AML-193 (cell line): ENCODE measurements at places on chromosomes 3 and 15.

DNA sequence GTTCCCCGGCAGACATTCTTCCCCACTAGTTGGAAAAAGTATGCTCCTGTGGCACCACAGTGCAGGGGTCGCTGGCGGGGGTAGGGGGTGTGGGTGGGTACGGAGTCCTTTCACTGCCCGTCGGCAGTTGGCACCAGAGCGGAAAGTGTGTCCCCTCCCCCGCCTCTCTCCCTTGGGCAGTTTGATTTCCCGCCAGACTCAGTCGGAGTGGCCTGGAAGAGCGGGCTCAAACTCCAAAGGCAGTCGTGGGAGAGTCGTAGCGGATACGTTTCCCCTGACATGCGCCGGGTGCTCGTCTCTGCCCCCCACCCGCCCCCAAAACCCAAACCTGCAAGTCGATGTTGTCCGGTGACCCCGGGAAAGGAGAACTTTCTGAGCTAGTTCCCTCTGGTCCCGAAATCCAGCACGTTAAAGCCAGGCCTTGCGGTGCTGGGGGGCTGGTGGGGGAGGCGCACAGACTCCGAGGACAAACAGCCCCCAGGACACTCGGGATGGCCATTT is 4.4 kb upstream of the FOXB1 start:
- DNase-seq = no peak

GRCh38 chr15:101255615-101256241 is 3.9 kb upstream of the CHSY1 start:
- no peak for DNase-seq

- no peak for DNase-seq
Observed at GRCh38 chr15:94844538-94845389, 613.4 kb downstream of the MCTP2 start.

DNA sequence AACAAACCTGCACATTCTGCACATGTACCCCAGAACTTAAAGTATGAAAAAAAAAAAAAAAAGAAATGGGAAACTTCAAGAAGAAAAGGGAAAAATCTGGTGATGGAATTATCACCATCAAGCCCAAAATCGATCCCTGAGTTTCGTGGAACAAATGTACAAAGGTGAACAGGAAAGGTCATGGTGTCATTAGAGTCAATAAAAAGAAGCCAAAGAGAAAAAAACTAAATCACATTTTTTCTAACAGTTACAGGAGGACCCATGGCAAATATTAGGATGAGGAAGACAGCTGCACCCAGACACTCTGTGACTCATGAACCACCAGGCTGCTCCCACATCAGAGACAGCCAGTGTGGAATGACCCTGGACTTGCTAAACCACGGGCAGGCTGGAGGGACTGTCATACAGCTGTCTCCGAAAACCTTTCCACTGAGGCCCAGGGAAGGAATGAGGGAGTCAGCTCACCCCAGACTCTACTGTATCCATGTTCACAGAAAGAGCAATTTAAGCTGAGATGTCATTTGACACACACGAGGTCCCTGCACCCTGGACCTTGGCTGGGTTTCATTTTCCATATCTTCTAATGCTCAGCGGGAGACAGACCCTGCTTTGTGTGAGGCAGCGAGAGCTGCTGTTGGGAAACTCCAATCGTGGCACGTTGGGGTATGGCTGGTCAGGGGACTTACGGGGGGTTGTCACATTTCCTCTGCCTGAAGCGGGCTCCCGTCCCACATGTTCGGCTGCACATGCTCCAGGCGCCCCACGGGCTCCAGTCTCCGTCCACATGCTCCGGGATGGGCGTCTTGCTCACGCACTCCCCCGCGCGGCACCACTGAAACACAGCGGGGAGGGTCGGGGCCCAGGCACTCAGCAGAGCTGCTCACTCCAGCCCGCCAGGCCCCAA is 210.2 kb downstream of the ADAMTS17 start:
- peak; percentile 15 for DNase-seq

DNA sequence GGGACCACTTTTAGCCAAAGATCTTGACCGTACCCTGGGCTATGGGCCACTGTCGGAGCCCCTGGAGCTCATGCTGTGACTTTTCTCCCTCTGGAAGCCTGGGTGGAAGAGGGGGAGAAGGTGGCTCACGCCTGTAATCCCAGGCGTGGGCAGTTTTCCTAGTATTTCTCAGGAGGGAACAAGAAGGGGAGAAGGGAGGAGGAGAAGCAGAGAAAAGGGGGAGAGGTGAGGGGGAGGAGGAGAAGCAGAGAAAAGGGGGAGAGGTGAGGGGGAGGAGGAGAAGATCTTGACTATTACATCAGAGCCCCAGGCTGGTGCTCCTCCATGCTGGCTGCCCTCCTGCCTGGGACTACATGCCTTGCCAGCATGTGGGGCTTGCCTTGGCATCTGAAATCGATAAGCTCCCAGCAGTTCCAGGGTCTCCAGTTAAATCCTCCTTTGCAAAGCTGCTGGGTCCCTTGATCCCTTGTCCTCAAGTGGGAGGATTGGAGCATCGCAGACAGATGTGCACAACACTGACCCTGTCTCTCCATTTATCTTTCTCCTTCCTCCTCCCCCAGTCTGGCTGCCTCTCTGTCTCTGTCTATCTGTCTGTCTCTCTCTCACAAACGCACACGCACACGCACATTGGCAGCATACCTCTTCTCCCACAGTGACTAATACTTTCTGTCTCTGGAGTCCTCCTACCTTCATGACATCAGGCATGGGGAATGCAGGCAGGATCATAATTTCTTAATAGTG is 41.6 kb downstream of the MRAS start:
- DNase-seq = no peak

- DNase-seq = no peak
Observed at GRCh38 chr3:148625095-148625736, 72.5 kb upstream of the AGTR1 start.

DNA sequence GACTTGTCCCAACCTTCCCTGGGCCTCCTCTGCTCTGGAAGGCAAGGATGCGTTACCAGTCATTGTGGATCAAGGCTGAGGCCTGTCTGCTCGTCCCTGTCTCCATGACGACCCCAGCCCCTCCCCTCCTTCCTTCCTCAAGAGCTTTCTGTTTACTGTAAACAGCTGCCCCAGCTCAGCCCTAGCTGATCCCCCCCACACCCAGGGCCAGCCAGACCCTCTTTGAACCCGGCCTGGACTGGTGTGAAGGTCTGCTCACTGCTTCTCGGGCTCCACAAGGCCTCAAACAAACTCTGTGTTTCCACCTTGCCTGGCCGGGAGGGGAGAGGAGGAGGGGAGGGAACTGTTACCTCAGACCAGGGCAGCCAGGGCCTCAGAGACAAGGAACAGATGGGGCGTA is 16.9 kb downstream of the VPS18 start:
- DNase-seq = no peak

GRCh38 chr3:8836096-8836495 is 66.7 kb upstream of the OXTR start:
- DNase-seq = no peak

GRCh38 chr3:94734206-94734605 is 671.3 kb downstream of the NSUN3 start:
- DNase-seq = no peak

DNA sequence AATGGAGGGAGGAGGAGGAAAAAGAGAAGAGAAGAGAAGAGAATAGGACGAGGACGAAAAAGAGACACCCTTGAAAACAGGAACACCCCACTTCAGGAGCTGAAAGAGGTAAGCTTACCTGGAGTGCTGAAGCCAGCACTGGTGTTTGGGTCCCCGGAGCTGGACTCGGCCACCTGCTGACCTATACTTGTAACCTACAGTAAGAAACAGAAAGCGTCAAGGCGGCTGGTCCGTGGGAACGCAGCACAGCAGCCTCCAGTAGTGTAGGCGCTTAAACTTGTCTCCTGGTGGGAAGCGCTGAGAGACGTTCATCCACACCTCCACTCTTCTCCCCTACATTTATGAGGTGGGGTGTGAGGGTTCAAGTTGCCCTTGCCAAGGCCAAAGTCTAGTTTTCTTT is 141.0 kb downstream of the NSMCE3 start:
- no peak for DNase-seq

GRCh38 chr15:101246391-101246790 is 5.5 kb downstream of the CHSY1 start:
- no peak for DNase-seq

DNA sequence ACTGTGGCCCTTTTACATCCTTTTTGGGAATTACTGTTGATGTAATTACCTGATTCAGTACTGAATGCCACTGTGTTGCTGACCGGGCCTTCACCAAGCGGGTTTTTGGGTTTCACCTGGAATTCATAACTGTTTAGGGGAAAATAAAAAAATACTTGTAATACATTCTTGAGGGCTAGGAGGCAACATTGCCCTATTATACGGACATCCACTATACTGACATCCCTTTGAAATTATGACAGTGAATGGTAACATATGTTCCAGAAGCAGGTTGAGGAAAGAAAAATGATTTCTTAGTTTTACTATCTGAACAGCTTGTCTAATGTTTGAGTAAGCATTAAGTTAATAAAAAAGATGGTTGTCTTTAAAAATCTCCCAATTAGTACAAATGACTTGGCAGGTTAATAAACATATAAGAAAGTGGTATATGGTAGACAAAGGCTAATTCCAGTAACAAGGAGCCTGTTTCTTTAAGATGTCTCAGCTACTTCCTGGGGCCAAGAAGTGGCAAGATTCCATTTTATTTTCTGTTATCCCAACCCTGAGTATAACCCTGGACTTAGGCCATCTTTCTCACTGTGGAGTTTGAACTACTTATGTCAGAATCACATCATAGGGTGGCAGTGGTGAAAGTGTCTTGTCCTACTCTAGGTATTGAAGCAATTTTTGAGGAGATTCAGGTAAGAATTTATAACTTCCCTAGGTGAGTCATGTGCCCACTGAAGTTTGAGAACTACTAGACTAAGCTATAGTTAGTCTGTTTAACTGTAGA is 45.5 kb downstream of the TFG start:
- no peak for DNase-seq

GRCh38 chr3:50573566-50574443 is 4.5 kb downstream of the HEMK1 start:
- DNase-seq = no peak

GRCh38 chr3:6396631-6397030 is 464.3 kb upstream of the GRM7 start:
- DNase-seq = no peak

- DNase-seq = no peak
Observed at GRCh38 chr3:27591312-27592210, 107.4 kb upstream of the SLC4A7 start.

DNA sequence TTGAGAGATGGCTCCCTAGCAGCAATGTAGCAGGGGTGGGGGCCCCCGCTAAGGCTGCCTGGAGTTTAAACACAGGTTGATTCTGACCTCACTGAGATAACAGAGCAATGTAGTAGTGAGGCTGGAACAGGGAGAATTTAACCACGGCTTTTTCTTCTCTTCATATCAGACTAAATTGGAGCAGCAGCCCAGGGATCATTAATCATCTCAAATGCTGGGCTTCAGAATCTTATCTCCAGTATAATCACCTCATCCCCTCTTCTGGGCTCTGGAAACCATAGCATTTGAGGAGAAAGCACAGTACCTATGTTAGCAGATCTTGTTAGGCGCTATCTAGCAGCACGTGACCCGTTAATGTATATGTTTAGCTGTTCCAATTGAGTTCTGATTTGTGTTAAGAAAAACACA is 25.4 kb upstream of the DET1 start:
- DNase-seq = no peak

DNA sequence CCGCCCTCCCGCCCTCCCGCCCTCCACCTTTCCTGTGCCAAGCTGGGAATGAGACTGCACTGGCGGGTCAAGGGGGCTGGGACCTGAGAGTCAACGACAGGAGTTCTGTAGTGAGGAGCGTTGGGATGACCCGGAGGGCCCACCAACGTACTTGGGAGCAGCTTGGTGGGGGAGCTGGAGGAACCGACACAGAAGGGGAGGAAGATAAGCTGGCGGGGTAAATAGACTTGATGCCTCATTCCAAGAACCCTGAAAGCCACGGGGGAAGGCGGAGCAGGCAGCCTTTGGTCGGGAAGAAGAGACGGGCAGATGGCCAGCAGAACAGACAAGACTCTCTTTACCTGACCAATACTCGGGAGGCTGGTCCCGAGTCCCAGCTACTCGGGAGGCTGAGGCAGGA is 277 bp downstream of the FMN1 start:
- no peak for DNase-seq

GRCh38 chr15:84835661-84836337 is 18.6 kb downstream of the ALPK3 start:
- DNase-seq = no peak

GRCh38 chr3:154598166-154598565 is 168.2 kb upstream of the GPR149 start:
- DNase-seq = no peak

DNA sequence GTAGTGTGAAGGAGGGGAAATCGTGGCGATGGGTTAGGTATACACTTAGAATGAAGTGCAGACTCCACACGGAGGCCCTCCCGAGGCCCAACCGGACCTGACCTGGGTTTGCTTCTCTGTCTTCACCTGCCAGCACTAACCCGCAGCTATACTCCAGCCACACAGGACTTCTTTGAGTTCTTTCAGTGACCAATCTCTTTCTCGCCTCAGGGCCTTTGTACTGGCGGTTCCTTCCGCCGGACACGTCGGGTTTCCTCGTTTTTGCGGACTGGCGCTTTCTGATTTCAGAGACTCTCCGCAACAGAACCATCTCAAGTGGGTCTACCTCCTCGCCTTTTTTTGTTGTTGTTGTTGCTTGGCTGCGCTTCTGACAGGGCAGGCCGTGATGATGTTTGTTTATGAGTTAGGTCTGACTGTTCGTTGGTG is at the start of gene NEIL1:
TSS of gene NEIL1 (plus strand) at position 244 of the 426 bp plus-strand sequence. CDS start 1,867 bp downstream, outside the sequence.
- DNase-seq = no peak

- DNase-seq = no peak
Observed at GRCh38 chr3:67524046-67524445, 130.4 kb downstream of the SUCLG2 start.

DNA sequence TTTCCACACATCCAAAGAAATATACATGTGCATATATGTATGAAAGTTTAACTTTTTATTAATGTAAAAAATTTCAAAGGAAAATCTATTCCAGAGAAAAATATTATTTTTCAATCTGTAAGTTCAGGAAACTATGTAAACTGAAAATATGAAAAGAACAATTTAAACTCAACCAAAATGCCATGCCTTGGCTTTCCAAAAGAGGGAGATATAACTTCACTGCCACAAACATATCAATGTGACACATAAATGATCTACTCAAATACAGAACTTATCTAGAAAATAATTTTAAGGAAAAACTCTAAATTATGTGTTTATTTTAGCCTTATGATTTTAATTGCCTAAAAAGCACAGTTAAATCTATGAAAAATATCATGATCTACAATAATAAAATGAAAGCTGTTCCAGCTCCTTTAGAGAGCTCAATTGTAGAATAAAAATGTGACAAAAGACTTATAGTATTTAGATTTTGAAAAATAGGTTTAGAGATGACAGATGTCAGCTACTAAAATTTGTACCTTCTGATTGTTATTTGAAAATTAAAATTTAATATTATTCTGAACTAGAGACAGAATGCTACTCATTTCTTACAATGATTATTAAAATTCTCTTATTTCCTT is 94.8 kb downstream of the GBE1 start:
- peak; percentile 54 for DNase-seq

- DNase-seq = no peak
Observed at GRCh38 chr3:128080323-128081080, 28.3 kb downstream of the SEC61A1 start.

DNA sequence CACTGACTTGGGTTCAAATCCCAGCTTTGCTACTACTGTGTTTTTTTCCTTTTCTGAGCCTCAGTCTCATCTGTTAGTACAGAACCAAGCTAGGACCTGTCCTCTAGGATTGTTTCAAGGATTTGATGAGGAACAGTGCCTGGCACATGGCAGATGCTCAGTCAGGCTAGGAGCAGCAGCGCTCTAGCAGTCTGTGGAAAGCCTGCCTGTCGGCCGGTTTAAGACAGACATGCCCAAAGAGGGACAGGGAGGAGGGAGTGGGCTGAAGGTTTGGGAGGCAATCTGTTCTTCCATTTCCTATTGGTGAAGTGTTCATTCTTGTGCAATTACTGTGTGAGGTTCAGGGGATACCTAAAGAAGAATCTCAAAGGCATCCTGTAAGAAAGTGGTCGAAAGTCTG is 35.1 kb upstream of the RGMA start:
- no peak for DNase-seq
